ENCODE measurements at places on chromosomes 2 and 18. TPM values are rescaled to one million over a fixed set of nuclear protein-coding genes. Genes with fewer than 3 reads are reported as not detected.

LAMA3 gene
- not detected for total RNA-seq

DNA sequence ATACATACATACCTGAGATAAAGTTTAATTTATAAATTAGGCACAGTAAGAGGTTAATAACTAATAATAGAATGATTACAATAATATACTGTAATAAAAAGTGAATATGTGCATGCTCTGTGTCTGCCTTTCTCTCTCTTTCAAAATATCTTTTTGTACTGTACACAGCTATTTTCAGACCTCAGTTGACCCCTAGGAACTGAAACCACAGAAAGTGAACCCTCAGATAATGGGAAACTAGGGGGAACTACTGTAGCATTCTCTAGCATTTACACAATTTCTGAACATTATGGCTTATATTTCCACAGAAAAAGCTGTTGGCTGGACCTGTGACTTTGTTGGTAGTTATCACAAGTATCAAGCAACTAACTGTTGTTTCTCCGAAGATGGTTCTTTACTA, 25.9 kb downstream of the WDR75 start:
- H3K27me3 ChIP-seq = no peaks in the 10 kb centered on the region
- H3K4me1 ChIP-seq = no peaks in the 10 kb centered on the region
- H3K4me3 ChIP-seq = no peak overlapping the region

TOGARAM2 gene
- total RNA-seq = 0.58 TPM

DNA sequence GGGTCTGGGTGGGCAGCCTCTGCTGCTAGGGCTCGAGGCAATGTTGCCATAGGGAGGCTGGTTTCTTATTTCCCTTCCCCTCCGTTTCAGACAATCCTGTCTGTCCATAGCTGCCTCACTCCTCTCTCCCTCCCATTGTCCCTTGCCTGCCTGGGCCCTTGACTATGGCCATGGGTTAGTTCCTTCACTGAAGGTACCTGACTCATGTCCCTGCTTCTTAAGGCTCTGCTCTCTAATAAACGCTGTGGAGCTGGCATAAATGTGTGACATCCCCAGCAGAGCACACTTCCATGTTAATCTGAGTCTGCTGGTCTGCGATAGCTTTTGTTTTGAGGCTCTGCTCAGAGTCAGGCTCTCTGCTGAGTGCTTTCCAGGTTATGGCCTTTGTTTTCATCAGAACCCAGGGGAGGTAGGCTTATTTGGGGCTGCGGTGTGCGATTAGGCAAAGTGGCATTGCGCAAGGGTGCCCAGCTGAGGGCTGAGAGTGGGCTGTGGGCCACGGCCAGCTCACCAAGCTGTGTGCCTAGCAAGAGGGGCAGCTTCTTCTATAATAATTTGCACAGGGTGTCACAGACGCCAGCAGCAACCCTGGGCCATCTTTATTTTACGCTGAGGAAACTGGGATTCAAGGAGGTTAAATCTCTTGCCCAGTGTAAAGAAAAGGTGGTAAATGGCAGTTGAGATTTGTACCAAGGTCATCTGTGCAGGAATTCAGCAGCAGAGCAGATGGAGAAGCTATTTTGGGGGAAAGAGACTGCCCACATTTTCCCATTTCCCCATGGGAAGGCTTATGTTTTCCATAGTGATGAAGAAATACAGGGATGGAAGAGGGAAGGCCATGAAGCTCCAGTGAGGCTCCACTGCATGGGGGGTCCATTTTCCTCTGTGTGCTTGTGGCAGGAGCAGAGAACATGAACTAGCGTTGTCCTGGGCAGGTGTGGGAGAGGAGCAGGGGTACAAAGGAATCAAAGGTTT, 25.6 kb downstream of the MRPL33 start:
- H3K27ac ChIP-seq = no peak overlapping the region

DNA sequence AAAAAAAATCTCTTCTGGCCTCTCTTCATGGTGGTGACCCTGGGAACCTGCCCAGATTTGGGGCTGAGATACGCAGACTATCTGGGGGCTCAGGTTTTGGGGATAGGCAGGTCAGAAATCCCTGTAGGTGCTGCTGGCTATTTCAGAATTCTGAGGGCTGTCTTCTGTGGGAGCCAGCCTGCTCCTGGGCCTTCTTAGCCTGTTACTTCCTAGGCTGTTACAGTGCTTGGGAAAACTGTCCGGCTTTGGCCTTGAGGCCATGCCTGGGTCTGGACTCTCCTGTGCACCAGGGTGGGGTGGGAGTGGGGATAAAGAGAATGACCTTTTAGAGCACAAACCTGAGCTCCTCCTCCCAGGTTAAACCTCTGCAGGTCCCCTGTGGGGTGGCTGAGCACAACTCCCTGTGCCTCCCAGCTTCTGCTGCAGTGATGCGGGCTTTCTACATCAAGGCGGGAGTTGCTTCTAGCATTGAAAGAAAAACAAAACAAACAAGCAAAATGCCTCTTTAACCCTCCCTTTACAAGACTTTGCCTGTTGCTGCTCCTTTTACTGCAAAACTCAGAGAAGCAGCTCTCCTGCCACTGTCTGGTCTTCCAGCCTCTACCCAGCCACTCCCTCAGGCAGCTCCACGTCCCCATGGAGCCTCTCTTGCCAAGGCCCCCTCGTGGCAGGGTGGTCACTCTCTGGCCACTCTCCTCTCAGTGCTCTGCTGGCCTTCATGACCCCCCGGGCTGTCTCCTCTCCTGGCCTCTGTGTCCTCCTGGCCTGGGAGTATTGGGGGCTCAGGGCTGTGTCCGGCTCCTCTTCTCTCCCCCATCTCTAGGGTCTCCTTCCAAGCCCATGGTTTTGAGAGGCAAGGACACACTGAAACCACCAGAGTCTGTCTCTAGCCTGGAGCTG, 293.0 kb upstream of the HS6ST1 start:
- H3K27me3 ChIP-seq = no peaks in the 10 kb centered on the region
- no peak overlapping the region for H3K4me3 ChIP-seq
- H3K4me1 ChIP-seq = no peaks in the 10 kb centered on the region

DNA sequence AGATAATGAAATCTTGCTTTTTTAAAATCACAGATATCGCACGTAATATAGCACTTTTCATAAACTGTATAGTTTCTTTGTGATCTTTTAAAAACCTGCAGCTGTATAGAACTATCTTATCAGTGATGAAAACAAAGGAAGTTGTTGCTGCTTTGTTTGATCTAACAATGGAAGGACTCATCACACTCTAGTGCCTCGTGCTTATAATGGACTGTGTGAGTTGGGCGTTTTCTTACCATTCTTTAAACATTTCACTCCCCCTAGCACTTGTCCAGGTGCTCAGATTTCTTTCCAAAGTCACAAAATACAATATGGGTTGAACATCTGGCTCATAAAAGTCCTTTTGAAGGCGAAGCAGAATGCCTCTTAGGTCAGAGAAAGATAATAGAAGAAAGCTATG, 94.8 kb upstream of the SPATS2L start:
- peaks cover 3% of the 10 kb centered on the region for H3K27me3 ChIP-seq
- no peak overlapping the region for H3K4me3 ChIP-seq
- DNase-seq = no peak
- H3K36me3 ChIP-seq = no peaks in the 10 kb centered on the region
- H3K27ac ChIP-seq = no peak overlapping the region
- H3K4me1 ChIP-seq = no peaks in the 10 kb centered on the region

TSPYL6 gene
- not detected for total RNA-seq

RAX gene
- total RNA-seq = not detected

NCL gene
- 439 TPM for total RNA-seq

GATA6 gene
- total RNA-seq = not detected

DNA sequence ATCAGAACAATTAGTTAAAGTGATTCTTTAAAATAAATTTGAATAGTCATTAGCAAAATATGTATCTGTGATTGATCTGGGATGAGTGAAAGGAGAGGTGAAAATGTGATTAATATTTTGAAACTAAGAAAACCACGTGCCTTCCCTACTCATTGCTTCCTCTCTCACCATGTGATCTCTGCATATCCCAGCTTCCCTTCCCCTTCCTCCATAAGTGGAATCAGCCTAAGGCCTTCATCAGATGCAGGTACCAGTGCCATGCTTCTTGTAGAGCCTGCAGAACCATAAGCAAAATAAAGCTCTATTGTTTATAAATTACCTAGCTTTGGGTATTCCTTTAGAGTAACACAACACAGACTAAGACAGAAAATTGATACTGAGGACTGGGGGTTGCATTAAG, 11.2 kb upstream of the STAT1 start:
- no peak overlapping the region for H3K4me3 ChIP-seq
- no peaks in the 10 kb centered on the region for H3K36me3 ChIP-seq
- H3K27ac ChIP-seq = no peak overlapping the region
- no peaks in the 10 kb centered on the region for H3K27me3 ChIP-seq

DNA sequence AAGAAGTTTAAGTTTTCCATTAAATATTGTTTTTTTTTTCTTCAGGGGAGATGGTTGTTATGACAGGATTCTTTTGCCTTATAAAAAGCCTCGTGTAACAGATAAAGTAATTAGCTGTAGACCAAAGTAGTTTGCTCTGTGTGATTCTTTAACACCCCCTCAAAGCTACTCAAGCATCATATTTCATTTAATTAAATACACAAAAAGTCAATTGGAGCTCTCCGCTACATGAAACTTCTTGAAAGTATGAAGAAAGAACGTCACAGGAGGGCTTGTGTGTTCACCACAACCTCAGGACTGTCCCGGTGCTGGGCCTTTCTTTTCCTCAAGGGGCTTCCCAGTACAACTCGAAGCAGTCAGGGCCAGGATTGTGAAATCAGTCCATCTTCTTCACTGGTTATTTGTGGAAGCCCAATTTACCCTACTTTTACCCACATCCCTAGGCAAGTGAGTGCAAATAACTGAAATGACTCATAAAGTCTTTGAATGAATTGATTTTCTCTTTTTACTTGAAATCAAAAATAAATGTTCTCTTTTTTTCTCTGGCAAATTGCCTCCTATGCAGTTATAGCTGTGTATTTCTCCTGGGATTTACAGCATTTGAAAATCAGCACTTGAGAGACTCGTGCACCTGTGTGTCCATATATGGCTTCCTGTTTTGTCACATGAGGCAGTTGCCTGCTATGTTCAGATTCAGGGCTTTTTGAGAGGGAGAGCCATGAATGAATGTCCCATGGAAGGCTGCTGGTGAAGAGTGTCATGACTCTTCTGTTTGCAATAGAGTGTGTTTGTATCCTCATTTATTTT, 48.6 kb downstream of the LINC00305 start:
- H3K36me3 ChIP-seq = no peaks in the 10 kb centered on the region
- H3K27me3 ChIP-seq = no peaks in the 10 kb centered on the region
- peaks cover 3% of the 10 kb centered on the region for H3K4me1 ChIP-seq
- H3K4me3 ChIP-seq = no peak overlapping the region
- DNase-seq = peak; percentile 3
- no peak overlapping the region for H3K27ac ChIP-seq

- no peaks in the 10 kb centered on the region for H3K27me3 ChIP-seq
- no peak overlapping the region for H3K27ac ChIP-seq
- H3K36me3 ChIP-seq = peaks cover 2% of the 10 kb centered on the region
- no peak overlapping the region for H3K4me3 ChIP-seq
- DNase-seq = no peak
- H3K4me1 ChIP-seq = no peaks in the 10 kb centered on the region
Measured at GRCh38 chr2:46116150-46116549, 181.1 kb upstream of the EPAS1 start.

- H3K36me3 ChIP-seq = no peaks in the 10 kb centered on the region
- no peak overlapping the region for H3K27ac ChIP-seq
- no peak overlapping the region for H3K4me3 ChIP-seq
- H3K27me3 ChIP-seq = no peaks in the 10 kb centered on the region
- no peak for DNase-seq
- no peaks in the 10 kb centered on the region for H3K4me1 ChIP-seq
Measured at GRCh38 chr2:206886696-206887095, 52.6 kb upstream of the CPO start.

GRCh38 chr2:186558512-186559276, 31.2 kb upstream of the ITGAV start:
- no peak overlapping the region for H3K4me3 ChIP-seq
- no peak overlapping the region for H3K27ac ChIP-seq
- H3K4me1 ChIP-seq = no peaks in the 10 kb centered on the region

ADAM23 gene
- total RNA-seq = 1.7 TPM

DNA sequence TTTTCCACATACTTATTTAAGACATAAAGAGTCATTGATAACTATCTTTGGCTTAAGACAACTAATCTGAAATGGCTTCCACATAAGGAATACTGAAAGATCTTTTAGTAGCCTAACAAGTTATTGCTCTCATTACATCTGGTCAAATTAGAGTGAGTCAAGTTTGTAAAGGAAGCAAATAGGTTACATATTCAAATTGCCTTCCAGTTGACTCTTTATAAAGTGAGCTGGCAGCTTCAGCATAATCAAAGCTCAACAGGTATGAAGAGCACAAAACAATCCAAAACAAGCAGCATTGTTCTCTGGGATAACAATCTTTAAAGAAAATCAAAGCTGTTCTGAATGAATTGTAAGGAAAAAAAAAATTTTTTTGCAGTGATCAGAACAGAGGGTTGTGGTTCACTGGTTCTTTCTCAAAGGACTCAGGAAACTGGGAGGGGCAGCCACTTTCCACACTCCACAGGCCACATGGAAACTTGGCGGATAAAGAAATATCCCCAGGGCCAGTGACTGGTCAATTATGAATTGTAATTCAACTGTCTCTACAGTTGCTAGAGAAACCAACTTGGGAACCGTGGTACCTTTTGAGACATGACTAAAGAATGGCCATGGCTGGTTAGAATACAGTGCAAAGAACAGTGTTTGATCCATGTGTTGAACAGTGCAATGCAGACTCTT, 369.3 kb upstream of the KCNH7 start:
- H3K27me3 ChIP-seq = no peaks in the 10 kb centered on the region
- H3K36me3 ChIP-seq = no peaks in the 10 kb centered on the region
- no peak overlapping the region for H3K27ac ChIP-seq
- H3K4me3 ChIP-seq = no peak overlapping the region
- H3K4me1 ChIP-seq = no peaks in the 10 kb centered on the region

MRO gene
- not detected for total RNA-seq

DNA sequence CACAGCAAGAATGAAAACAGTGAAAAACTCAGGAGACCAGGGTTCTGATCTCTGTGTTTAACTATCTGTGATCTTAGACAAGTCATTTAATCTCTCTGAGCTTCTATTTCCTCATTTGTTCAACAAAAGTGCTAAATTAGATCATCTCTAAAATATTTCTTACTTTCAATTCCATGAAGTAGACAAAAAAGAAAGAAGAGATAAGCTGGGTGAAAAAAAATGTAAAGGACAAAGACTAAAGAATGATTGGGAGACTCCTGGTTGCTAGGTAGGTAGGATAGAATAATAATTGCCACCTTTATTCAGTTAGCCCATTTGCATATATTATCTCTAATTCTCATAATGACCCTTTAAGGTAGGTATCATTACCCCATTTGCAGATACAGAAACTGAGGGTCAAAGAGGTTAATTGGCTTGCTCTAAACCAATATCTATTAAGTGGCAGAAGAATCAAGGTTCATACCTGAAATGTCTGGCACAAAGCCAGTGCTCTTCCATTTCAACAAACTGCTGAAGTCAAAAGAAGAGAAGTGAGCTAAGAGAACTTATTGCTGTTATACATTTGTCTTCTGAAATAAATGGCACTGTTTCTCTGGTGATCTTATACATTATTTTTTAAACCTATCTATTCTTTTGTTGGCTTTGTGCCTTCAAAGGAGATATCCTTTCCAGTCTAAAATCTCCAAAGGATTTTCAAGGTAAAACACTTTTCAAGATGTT, 141.7 kb downstream of the OTX1 start:
- H3K4me3 ChIP-seq = no peak overlapping the region
- H3K27me3 ChIP-seq = no peaks in the 10 kb centered on the region
- H3K27ac ChIP-seq = no peak overlapping the region
- no peak for DNase-seq
